EH (cell line): ENCODE measurements at places on chromosomes 16 and 17.

DNA sequence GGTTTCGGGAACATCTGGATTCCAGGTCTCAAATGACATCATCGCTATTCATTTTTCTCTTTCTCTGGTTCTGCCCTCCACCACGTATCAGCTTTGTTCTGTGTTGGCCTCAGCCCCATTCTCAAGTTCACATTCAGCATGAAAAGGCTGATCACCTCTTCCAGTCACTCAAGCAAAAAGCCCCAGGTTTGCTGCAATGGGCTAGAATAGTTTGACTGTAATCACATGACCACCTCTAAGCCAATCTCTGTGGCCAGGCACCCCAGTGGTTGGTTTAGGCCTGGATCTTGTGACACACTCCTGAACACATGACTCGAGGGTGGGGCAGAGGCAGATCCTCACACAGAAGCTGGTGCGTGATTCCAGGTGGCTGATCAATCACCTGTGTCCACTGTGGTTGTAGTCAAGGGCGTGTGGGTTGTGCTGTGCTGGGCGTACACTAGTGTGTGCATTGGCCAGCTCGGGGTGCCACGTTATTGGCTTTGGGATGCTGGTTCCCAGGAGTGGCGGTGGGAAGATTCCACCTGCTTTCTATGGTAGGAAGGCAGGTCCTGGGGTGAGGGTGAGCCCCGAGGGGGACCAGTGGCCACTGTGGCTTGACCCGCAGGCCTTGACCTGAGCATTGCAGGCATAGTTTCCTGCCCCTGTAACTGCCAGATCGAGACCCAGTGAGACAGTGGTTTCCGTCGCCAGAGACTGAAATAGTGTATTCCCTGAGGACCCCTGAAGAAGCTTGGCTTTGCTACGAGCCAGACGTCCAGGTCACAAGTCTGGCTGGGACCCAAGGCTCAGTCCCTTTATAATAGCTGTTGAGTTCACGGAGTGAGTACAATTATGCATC is 12.0 kb downstream of the EEF2K start:
- DNase-seq: no peak

DNA sequence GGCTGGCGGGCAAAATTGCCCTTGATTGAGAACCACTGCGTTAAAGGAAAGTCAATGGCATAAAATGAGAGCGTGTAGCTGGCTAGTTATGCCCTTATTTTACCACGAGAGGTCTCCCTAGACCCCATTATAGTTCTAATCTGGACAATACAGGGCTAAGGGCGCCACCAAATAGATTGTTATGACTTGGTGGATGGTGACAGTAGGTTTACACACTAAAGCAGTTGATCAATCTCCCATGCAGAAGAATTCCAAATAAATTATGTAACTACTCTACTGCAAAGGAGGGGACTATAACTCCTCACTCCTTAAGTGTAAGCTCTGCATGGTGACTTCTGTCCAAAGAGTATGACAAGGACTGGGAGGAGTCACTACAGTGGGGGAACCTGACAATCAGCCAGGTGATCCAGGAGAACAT is 20.4 kb upstream of the YPEL2 start:
- peak; percentile 72 for DNase-seq

DNA sequence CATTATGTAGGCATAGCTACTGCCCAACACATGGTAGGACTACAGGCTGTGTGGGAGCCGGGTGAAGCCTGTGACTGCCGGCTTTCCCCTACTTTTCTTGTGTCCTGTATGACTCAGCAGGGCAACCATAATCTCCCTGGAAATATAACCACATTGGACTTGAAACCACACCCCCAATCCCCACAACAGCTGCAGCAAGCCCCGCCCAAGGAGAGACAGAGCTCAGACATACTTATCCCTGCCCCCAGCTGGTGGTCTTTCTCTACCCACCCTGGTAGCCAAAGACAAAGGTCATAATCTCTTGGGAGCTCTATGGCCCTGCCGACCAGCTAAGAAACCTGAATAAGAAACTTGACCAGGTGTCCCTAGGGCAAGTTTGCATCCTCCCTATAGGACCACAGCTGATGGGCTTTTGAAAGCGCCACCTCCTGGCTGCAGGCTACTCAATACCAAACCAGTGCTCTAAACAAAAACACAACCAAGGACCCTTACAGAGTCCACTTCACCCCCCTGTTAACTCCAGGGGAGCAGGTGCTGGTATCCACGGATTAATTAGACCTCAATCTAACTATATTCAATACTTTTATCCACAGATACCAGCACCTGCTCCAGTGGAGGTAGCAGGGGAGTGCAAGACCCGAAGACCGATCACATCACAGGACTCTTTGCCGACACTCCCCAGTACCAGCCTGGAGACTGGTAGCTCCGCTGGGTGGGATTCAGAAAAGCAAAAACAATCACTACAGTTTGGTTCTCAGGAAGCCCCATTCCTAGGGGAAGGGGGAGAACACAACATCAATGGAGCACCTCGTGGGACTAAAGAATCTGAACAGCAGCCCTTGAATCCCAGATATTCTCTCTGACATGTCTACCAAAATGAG is 91.2 kb downstream of the IRX5 start:
- DNase-seq: peak; percentile 62

GRCh38 chr17:44004077-44004760 is at the start of gene NAGS:
NAGS (plus strand) TSS chr17:44004622; CDS start chr17:44004664, 42 bp downstream.
- DNase-seq: no peak

GRCh38 chr17:27640790-27641189 is 9.8 kb downstream of the LGALS9 start:
- no peak for DNase-seq

DNA sequence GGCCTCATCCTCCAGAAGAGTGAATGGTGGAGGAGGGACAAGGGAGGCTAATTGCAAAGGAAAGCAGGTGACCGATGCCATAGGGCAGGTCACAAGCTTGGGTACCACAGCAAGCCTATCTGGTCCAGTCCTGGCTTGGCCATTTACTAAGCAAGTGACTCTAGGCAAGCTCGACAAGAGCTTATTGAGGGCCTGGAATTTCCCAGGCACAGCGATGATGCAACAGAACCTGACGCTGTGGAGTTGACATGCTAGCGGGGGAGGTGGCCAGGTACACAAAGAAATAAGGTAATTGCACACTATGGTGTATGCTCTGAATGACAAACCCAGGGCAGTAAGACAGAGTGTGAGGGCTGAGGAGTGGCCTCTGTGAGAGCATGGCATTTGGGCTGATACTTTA is 98.5 kb downstream of the PGS1 start:
- no peak for DNase-seq

- no peak for DNase-seq
Measured at GRCh38 chr17:28737770-28738679, 5.8 kb upstream of the TRAF4 start.

DNA sequence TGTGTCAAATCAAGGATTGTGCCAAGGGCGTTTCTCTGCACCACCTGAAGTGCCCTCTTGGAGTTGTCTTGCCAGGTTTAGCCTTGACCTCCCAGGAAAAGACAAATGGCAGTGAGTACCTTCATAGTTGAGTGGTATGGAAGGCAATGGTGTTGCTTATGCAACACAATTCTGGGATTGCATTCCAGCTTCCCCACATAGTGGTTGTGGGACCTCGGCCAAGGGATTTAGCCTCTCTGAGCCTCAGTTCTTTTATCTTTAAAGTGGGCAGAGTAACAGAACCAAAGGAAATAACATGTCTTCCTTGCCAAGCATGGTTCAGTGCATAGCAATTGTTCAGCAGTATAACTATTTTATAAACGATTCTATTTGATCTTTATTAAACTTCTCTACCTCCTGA is 49.4 kb downstream of the CCDC42 start:
- no peak for DNase-seq

- peak; percentile 32 for DNase-seq
Measured at GRCh38 chr17:49365667-49366066, 3.6 kb upstream of the ZNF652 start.

GRCh38 chr16:52721331-52721730 is 174.4 kb upstream of the TOX3 start:
- no peak for DNase-seq

DNA sequence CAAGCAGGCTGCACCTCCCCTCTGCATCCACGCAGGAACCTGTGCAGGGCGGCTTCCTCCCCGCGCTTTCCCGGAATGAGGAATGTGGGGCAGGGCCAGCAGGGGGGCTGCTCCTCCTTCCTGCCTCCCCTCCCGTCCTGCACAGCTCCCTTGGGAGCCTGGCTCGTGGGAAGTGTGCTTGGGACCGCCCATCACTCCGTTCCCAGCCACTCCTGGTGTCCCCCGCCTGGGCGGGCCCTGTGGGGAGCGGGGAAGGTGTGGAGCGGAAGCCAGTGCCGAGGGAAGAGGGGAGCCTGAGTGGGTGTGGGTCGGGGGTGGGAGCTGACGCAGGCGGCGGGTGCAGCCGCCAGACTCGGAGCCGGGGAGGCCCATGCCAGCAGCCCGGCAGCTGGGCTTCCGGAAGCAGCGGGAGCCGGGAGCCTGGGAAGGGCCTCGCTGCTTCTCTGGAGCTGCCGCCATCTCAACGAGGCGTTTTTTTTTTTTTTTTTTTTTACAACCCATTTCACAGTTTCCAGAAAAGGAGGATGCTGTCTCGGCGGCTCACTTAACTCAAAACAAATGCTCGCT is 24.1 kb downstream of the BAHCC1 start:
- peak; percentile 97 for DNase-seq

DNA sequence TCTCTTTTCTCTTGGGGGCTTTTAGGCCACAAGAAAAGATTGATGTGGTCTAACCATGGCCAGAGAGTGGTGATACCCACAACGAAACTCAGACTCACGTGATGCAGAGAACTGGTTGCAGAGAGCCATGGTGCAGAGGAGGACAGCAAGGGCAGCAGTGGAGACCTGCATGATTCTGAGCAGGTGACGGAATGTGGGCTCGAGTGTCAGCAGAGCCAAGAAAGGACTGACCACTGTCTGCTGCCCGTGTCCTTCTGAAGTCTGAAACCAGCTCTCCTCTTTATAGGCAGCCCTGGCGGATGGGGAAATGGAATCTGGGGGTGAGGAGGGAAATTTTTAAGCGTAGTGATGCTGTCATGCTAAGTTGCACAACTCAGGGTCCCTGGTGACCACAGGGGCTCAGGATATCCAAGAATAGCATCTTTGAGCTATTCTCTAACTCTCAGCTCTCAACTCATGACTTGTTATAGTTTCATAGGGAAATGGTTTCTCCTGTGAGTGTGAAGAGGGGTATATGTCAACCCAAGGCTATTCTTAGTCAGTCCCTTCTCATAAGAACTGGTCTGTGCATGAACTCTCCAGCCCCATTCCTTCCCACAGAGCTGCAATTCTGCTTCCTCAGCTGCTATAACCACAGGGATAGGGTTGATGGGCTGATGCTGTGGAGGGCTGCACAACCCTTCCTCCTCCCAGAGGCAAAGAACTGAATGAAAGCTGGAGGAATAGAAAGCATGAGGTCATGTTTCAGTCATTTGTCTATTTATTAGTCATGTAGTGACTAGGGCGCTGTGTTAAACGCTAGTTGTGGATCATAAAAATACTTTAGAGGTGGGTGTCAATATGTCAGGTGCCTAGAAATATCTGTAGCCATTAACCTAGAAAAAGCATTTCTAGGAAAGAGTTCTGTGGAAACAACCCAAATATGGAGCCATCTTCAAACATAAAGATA is at the start of gene CCL3:
Gene CCL3, minus strand, starts transcription at position 256 of the 949 bp plus-strand sequence. Its CDS starts 85 bp downstream, at position 171.
- DNase-seq: no peak

DNA sequence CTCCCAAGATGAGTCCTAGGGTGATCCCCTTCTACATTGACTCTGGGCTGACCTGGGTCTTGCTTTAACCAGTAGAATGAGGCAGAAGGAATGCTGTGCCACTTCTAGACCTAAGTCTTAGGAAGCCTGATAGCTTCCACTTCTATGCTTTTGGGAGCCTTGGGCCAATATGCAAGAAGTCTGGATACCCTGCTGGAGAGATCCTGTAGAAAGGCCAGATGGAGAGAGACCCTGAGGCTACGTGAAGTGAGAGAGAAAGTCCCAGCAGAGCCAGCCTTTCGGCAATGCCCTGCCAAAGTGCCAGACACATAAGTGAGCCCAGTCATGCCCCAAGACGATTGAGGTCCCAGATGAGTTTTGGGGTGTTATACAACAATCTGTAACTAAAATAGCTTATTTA is 1.7 kb downstream of the KRT222 start:
- no peak for DNase-seq

DNA sequence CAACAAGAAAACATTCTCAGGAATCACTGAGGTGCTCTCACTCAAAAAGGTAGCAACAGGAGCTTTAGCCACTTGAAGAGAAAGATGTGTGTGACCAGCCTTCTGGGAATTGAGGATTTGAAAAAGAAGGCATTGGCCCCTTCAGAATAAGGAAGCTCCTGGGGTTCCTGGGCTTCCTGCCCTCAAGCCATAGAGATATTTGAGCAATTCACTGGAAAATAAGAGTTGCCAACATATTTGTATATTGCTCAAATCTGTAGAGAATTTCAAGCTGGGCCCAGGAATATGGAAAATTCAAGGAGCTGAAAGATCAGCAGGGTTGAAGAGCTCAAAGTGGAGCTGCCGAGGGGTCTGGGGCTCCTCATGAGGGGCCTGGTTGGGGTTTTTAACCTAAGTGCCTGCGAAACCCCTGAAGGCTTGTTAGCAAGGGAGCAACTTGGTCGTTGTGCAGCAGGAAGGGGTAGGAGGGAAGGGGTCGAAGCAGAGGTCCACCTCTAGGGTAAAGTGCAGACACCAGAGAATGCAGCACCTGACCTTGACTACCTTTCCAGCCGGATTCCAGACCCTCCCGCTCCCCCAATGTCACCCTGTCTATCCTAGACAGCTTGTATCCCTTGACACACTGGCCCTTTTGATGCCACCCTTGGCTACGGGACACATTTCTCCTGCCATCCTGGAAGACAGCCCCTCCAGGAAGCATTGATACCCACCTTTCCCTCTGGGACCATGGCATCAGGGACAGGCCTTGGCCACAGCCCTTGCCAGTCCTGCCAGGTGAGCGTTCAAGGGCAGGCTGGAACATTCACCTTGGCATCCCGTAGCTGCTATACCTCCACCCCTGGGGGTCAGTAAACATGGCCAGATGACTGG is 67.6 kb upstream of the SREBF1 start:
- peak; percentile 49 for DNase-seq

GRCh38 chr16:49739381-49739780 is 116.5 kb downstream of the ZNF423 start:
- no peak for DNase-seq

DNA sequence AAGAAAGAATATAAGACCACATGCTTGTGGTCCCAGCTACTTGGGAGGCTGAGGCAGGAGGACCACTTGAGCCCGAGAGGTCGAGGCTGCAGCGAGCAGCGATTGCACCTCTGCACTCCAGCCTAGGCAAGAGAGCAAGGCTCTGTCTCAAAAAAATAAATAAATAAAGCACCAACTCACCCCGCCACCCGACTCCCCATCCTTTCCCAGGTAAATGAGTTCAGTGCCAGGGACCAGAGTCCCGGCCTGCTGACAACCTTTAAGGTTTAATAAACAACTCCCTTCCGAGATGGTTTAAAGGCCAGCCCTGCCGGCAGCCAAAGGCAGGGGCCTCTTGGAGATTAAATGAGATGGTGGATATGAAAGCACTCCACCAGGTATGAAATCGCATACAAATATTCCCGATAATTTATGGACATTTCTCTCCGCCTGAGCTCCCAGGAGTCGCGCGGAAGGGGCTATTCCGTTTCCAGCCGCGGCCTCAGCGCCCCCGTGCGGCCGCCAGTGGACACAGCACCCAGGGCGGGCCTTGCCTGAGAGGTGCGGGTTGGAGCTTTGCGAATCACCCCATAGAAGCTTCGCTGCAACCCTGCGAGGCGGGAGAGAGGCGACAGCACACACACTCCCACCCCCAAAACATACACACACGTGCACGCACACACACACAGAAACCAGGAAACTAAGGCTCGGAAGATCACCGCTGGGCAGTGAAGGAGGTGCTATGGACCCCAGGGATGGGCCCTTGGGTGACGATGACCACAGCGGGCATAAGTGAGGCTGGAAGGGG is 4.0 kb upstream of the RPL38 start:
- peak; percentile 43 for DNase-seq
